ENCODE measurements at places on chromosomes 11 and 22. TPM values are rescaled to one million over a fixed set of nuclear protein-coding genes. Genes with fewer than 3 reads are reported as not detected.

The FAM111B gene
- 0.66 TPM for total RNA-seq

The SHANK3 gene
- 4.8 TPM for total RNA-seq

The ROBO3 gene
- total RNA-seq, result 15.4 TPM

The ANO5 gene
- 3.3 TPM for total RNA-seq

The MYEOV gene
- total RNA-seq, result 18.7 TPM

The MS4A6A gene
- total RNA-seq, result 35.1 TPM

The EIF3D gene
- total RNA-seq, result 301 TPM

The ART5 gene
- not detected for total RNA-seq

The LDHAL6A gene
- not detected for total RNA-seq

The VSIG10L2 gene
- not detected for total RNA-seq

The CRYBB3 gene
- total RNA-seq, result not detected

The C11orf52 gene
- total RNA-seq, result 19.0 TPM

The FXYD2 gene
- 1.3 TPM for total RNA-seq

The OR52H1 gene
- 1.8 TPM for total RNA-seq

Measured in breast epithelium (tissue), 4 donors.